Skin of body (tissue), 3 donors: ENCODE measurements at places on chromosomes 3 and 15. TPM values are rescaled to one million over a fixed set of nuclear protein-coding genes. Genes with fewer than 3 reads are reported as not detected.

STX19 gene
- 4.1 TPM for total RNA-seq

SLC12A1 gene
- total RNA-seq: not detected

SPINT1 gene
- 50.8 TPM for total RNA-seq

PLA2G4F gene
- total RNA-seq: 6.8 TPM

LMAN1L gene
- 0.20 TPM for total RNA-seq

GOLGA8J gene
- 0.30 TPM for total RNA-seq
